ENCODE measurements at places on chromosomes 2 and 18. TPM values are rescaled to one million over a fixed set of nuclear protein-coding genes. Genes with fewer than 3 reads are reported as not detected.

SLC19A3 gene
- 0.38 TPM for total RNA-seq

DNA sequence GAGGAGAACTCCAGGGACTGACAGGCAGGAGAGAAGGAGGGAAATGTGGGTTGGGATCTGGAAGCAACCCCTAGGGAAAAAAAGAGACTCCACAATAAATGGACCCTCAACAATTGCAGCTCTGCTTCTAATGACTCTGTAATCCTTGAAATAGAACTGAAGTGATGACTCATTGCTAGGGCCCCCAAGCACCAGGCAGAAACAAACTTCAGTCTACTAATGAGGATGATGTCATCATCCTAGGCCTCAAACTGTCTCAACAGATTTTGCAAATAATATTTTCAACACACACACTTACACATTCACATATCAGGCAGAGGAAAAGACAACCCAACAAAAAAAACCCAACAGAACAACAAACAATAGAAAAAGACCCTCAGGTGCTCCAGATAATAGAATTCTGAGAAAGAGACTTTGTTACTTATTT lies 143.3 kb downstream of the HDAC4 start:
- DNase-seq = peak; percentile 60

LBX2 gene
- 0.51 TPM for total RNA-seq

DNA sequence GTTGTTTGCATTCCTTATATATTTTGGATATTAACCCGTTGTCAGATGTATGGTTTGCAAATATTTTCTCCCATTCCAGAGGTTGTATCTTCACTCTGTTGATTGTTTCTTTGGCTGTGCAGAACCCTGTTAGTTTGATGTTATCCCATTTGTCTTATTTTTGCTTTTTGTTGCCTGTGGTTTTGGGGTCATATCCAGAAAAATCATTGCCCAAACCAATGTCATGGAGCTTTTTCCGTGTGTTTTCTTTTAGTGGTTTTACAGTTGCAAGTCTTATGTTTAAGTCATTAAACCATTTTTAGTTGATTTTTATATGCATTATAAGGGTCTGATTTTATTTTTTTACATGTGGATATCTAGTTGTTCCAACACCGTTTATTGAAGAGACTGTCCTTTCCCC lies 35.8 kb downstream of the PPIG start:
- no peak for DNase-seq

DNA sequence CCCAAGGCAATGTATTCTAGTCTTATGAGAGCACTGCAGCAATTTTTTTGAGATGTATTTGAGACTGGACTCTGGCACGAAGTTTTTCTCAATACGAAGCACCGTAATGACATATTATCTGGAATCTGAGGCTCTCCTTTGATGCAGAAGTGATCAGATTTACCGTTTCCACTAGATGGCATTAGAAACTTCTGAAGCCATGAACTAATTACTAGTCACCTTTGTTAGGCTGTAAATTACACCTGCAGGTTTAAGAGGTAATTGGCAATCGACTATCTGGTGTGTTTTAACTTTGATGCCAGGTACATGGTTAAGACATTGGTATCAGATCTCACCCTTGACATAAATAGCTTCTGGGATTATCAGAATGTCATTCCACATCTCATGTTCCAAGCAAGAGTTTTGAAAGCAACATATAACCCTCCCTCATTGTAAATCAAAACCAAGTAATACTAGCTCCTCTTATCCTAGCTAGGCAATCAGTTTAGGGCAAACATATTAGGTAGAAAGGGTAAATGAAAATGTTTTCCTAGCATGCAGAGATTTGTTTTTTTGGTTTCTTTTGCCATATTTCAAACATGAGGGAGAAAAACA lies 254.6 kb upstream of the SPRED2 start:
- DNase-seq = no peak

- peak; percentile 80 for DNase-seq
Measured at GRCh38 chr18:22223254-22223964, 54.0 kb downstream of the GATA6 start.

RPE gene
- total RNA-seq = 20.2 TPM

- DNase-seq = no peak
Measured at GRCh38 chr2:48795065-48795464, 39.5 kb upstream of the LHCGR start.

GRCh38 chr2:240195316-240195861 lies 54.9 kb upstream of the OTOS start:
- DNase-seq = peak; percentile 56
